Adipocyte (in vitro differentiated cells): ENCODE measurements at places on chromosomes 1 and 21.
A peak's percentile ranks its signal among the peaks of the same experiment; 100 is the strongest.

- DNase-seq: no peak
These were observed 30.3 kb upstream of the PGBD5 start for GRCh38 chr1:230456478-230456877.

GRCh38 chr1:201883786-201884185, 4.9 kb upstream of the SHISA4 start:
- peak; percentile 45 for DNase-seq

DNA sequence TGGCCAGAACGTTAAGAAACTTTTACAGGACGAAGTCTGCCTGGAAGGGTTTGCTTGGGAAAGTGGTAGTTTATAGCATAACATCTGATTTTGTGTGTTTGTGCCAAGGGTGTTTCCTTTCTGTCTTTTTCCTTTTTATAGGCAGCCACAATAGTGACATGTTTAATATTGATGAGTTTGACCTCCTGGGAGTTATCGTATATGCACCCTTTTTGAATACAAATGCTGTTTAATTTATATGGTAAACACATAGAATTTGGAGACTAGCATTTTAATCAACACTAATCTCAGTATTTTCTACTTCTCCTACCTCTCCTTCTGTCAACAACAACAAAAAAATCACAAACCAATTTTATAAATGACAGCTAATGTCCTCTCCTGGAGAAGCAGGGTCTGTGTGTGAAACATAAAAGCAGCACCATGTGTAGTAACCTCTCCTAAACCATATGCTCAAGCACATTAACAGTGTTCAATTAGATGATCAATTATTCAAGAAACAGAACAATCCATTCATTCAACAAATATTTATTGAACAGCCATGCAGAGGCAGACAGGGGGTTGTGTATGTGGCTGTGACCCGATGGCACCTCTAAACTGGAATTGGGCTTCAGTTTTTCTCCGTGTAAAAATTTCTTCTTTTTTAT, 604 bp upstream of the FMN2 start:
- no peak for DNase-seq

DNA sequence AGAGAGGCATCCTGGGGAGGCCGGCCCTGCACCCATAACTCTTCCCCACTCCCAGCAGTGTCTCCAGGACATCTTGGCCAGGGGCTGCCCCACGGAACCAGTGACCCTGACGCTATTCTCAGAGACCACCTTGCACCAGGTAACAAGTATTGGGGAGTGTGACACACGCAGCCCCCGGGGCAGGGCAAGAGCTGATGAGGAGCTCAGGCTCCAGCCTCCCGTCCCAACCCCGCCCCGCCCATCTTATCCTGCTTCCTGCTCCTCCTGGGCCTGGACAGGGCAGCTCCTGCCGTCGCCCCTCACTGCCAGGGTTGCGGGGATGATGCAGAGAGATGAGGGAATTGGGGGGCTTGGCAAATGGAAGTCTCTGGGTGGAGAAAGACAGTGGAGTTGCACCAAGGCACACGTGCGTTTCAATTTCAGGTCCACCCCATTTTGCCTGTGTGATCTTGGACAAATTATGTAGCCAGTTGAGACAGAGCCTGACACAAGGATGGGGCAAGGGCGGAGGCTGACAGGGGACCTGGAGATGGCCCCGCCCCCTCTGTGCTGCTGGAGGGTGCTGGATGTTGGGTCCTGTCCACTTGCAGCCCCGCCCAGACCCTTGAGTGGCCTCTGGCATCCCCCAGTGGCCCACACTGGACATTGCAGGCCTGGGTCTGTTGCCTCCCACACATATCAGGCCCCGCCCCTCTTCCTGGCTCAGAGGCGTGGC, 10.7 kb downstream of the CLCNKA start:
- DNase-seq: peak; percentile 96

GRCh38 chr1:38846210-38846609, 13.4 kb downstream of the RRAGC start:
- DNase-seq: no peak

DNA sequence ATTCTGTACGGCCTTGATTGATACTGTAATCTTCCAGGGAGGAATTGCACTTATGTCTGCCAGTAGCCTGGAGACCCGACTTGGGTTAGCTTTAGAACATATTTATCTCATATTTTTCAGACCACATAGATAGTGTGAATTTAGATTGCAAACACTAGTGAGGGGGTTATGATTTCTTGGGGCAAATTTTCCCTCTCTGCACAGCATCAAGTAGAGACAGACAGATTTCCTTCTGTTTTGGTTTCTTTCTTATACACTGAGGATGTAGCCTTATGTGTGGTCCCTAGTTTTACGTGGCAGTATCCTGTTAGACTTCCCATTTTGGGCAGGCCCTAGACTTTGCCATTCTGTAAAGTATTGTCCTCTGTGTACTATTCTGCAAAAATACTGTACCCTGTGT, 29.0 kb downstream of the SOAT1 start:
- DNase-seq: no peak

DNA sequence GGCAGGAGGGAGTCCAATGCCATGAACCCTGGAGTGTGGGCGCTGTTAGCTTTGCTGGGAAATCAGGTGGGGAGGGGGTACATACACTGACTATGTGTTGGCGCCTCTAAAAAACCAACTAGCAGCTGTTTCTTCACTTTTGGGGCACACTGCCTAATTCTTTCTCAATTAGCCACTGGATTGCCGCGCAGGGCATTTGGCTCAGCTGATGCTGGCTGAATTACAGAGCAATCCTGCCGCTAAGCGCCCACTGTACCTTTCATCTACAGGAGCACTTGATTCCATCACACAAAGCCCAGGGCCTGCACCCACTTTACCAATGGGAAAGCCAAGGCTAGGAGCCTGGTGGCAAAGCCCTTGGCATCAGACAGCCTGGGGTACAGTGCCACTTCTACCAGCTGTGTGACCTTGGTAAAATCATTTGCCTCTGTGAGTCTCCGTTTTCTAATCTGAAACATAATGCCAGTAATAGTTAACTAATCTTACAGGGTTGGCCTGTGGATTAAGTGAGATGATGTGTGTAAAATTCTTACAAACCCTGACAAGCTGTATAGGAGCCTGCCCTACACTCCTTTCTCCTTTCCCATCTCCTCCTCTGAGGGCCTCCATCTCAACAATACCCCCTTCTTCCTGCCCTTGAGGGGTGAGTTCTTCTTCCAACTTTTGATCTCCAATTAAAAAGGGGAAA, 59.0 kb downstream of the UBE2T start:
- DNase-seq: no peak

DNA sequence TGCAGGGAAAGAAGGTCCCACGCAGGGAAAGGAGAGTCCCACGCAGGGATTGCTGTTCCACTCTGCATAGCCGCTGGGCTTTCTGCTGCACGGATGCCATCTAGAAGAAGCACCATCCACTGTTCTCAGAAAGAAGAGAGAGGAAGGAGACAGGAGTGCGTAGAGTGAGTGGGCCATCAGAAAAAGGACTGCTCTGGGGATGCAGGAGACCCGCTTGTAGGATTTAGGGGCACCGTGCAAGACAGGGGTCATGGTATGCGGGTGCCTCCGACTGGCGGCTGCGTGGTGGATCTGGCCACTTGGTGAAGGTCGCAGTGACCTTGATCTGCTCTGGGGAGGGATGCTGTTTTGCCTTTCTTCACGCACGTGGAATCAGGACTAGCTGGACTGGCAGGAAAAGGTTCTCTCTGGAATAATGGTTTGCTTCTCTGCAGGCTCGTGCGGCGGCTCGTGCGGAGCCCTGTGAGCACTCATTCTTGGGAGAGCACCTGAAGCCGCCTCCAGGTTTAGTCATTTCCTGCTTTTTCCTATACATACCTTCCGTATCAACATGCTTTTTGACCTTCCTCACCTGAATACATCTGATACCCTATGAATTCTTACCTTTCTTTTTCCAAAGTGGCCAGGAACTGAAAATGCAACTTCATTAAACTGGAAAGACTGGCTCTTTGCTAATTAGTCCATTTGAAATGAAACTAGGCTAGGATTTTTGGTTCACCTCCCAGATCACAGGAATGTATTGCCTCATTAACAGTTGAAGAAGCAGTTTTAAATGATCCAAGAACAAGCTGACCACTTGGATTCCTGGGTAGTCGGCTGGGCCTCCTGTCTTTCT, 181.6 kb downstream of the KIF26B start:
- DNase-seq: no peak

- DNase-seq: peak; percentile 51
These were observed 12.6 kb downstream of the PYCR2 start for GRCh38 chr1:225911191-225912130.

- peak; percentile 79 for DNase-seq
These were observed 234.1 kb downstream of the NCAM2 start for GRCh38 chr21:21232320-21232719.

DNA sequence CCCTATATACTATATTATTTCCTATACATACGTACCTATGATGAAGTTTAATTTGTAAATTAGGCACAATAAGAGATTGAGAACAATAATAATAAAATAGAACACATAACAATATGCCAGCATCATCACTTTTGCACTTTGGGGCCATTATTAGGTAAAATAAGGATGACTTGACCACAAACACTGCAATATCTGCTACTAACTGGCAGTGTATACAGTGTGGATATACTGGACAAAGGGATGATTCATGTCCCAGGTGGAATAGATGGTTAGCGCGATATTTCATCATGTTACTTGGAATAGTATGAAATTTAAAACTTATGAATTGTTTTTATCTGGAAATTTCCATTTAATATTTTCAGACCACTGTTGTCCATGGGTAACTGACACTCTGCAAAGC, 35.4 kb upstream of the TXLNA start:
- no peak for DNase-seq

DNA sequence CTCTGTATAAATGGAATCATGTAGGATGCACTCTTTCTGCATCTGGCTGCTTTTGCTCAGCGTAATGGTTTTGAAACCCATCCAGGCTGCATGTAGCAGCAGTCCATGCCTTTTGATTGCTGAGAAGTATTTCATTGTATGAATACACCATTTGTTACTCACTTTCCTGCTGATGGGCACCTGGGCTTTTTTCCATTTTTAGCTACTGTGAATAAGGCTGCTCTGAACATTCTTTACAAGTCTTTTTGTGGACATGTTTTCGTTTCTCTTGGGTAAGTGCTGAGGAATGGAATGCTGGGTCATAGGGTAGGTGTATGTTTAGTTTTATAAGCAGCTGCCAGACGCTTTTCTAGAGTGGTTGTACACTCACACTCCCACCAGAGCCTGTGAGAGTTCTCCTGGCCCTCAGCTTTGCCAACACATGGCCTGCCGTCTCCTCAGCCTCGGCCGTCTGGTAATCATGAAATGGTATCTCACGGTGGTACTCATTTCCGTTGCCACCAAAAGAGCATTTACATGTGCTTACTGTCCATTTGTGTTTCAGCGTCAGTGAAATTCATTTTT, 22.7 kb downstream of the SLX9 start:
- DNase-seq: peak; percentile 92
